ENCODE measurements at places on chromosomes 2 and 18. TPM values are rescaled to one million over a fixed set of nuclear protein-coding genes. Genes with fewer than 3 reads are reported as not detected.

MAPRE2 gene
- 29.4 TPM for total RNA-seq

EIF2AK3 gene
- 19.3 TPM for total RNA-seq

DNA sequence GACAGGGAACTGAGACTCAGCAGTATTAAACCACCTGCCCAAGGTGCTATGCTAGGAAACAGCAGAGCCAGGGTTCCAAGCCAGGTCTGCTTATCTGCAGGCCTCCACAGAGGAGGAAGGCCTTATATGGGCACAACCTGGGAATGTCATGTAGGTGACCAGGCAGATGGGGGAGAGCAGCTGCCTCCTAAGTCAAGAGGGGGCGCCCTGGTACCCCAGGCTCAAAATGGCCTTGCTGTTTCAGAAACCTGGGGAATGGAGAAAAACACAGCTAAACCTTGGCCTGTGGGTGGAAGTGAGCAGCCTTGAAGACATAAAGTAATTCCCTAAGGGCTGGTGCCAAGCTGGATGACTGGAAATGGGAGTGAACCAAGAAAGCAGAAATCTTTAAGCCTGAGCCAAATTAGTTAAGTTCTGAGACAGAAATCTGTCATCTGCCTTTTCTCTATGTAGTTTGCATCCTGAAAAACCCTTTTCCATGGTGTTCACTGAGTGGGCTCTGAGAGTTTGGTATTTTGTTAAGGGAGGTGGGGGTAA is 79.1 kb downstream of the MAPK4 start:
- no peak overlapping the region for H3K4me3 ChIP-seq
- H3K27me3 ChIP-seq = no peaks in the 10 kb centered on the region
- no peaks in the 10 kb centered on the region for H3K36me3 ChIP-seq
- H3K4me1 ChIP-seq = no peaks in the 10 kb centered on the region

GRCh38 chr2:164778723-164779122 is 62.9 kb downstream of the COBLL1 start:
- no peaks in the 10 kb centered on the region for H3K36me3 ChIP-seq
- H3K4me3 ChIP-seq = no peak overlapping the region
- H3K27ac ChIP-seq = no peak overlapping the region
- no peaks in the 10 kb centered on the region for H3K4me1 ChIP-seq
- DNase-seq = no peak

DNA sequence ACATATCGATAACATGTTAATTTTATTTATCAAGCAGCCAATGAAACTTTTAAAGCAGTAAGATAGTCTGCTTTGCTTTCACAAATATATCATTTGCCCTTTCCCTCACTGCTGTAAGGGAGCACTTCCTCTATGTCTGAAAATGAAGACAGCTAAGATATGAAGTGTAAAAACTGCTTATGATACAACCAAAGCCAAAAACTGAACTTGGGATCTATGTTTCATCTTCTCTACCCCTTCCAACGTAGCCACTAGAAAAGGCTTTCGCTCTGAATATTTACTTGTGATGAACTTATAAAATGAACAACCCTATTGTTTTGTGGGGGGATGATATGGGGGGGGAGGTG is 140.3 kb downstream of the TCF4 start:
- peaks cover 21% of the 10 kb centered on the region for H3K36me3 ChIP-seq
- H3K4me3 ChIP-seq = no peak overlapping the region
- no peak overlapping the region for H3K27ac ChIP-seq
- DNase-seq = no peak
- H3K27me3 ChIP-seq = no peaks in the 10 kb centered on the region

- no peak overlapping the region for H3K4me3 ChIP-seq
- no peak for DNase-seq
- no peaks in the 10 kb centered on the region for H3K4me1 ChIP-seq
- H3K36me3 ChIP-seq = peaks cover under 1% of the 10 kb centered on the region
- no peaks in the 10 kb centered on the region for H3K27me3 ChIP-seq
Measured at GRCh38 chr18:61323951-61324350, 9.3 kb upstream of the CDH20 start.

SPATA3 gene
- not detected for total RNA-seq

PKP4 gene
- total RNA-seq = 52.3 TPM

- no peak overlapping the region for H3K4me3 ChIP-seq
- DNase-seq = no peak
- H3K27me3 ChIP-seq = no peaks in the 10 kb centered on the region
- no peaks in the 10 kb centered on the region for H3K36me3 ChIP-seq
Measured at GRCh38 chr2:143480601-143481236, 351.5 kb downstream of the ARHGAP15 start.

CRYGC gene
- not detected for total RNA-seq

- H3K4me3 ChIP-seq = no peak overlapping the region
- H3K4me1 ChIP-seq = peaks cover 10% of the 10 kb centered on the region
- DNase-seq = no peak
Measured at GRCh38 chr2:105808423-105809096, 63.8 kb downstream of the NCK2 start.

GRCh38 chr2:76829374-76830234 is 692.6 kb downstream of the LRRTM4 start:
- DNase-seq = no peak
- H3K27ac ChIP-seq = no peak overlapping the region
- no peaks in the 10 kb centered on the region for H3K27me3 ChIP-seq
- H3K36me3 ChIP-seq = no peaks in the 10 kb centered on the region
- no peaks in the 10 kb centered on the region for H3K4me1 ChIP-seq

GRCh38 chr2:105652014-105652796 is 92.5 kb upstream of the NCK2 start:
- no peaks in the 10 kb centered on the region for H3K27me3 ChIP-seq
- DNase-seq = peak; percentile 55
- no peaks in the 10 kb centered on the region for H3K4me1 ChIP-seq

CPSF3 gene
- total RNA-seq = 95.5 TPM

DNA sequence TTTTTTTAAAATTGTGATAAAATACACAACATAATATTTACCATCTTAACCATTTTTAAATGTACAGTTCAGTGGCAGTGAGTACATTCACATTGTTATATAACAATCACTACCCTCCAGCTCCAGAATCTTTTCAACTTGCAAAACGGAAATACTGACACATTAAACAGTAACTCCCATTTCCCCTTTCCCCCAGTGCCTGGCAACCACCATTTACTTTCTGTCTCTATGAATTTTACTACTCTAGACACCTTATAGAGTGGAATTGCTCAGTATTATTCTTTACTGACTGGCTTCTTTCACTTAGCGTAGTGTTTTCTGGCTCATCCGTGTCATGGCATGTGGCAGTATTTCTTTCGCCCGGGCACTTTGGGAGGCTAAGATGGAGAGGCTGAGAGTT is 32.6 kb downstream of the FASTKD2 start:
- H3K4me1 ChIP-seq = peaks cover 5% of the 10 kb centered on the region
- no peaks in the 10 kb centered on the region for H3K27me3 ChIP-seq
- H3K36me3 ChIP-seq = peaks cover 13% of the 10 kb centered on the region
- H3K27ac ChIP-seq = no peak overlapping the region
- no peak overlapping the region for H3K4me3 ChIP-seq

All from H9 (cell line).